ENCODE measurements at places on chromosomes 4 and X.

DNA sequence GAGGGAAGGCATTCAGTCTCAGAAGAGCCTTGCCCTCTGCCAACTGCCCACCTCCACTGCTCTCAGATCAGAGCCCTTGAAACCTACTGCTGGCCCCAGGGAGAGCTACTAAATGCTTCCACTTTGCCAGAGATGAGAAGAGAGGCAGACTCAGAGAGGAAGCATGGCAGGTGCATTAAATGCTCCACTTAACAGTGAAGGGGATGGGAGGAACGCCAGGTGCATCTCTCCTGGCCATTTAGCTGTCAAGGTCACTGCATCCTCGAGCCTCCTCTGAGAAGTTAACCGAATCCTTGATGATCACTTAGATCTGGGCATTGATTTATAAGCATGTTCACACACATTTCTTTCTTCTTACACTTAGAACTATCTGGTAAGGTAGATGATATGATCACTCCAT is 15.0 kb downstream of the TRPC5 start:
- no peak for DNase-seq

- no peak for DNase-seq
Observed at GRCh38 chrX:126165721-126166461, at the start of gene DCAF12L2. DCAF12L2 (minus strand) TSS chrX:126166289; CDS start chrX:126165924, 365 bp downstream.

GRCh38 chr4:152052451-152053057 is 291.7 kb upstream of the GATB start:
- no peak for DNase-seq

DNA sequence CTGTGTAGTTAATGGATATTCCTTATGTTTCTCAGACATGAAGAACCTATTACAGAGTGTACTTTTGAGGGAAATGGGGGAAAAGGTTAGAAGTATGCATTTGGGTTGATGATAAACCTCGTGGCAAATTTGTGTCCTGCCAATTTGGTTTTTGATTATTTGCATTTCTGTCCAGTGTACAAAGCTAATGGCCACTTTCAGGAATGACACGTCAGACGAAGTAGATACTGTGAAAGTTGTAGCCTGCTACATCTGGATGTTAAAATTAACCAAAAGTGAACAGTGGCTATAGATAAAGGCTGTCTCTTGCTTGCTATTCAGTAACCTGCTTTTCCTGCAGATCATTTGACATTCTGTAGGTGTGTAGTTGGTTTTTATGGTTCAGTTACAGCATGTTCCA is 1.0 kb downstream of the PRDX4 start:
- no peak for DNase-seq

- no peak for DNase-seq
Observed at GRCh38 chrX:23292988-23293651, 41.5 kb upstream of the PTCHD1 start.

GRCh38 chr4:83146841-83147240 is 32.3 kb upstream of the PLAC8 start:
- no peak for DNase-seq

DNA sequence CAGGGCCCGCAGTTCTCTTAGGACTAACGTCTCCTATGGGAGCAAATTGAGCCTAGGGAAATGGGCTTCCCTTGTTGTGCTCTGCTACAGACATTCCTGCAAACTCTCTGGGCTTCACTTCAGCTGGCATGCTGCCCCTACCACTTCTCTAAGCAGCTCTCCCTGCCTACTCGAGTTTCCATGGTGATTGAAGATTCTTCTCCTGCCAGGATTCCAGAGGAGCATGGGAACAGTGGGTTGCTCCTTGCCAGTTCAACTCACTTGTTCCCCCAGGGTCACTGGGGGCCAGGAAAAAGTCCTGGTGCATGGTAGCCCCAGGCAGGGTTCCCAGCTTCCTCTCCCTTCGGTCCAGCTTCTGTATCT is 21.1 kb upstream of the WDR17 start:
- no peak for DNase-seq
